ENCODE measurements at places on chromosomes 13 and 19.

GRCh38 chr13:107734891-107735625, 480.3 kb downstream of the LIG4 start:
- DNase-seq, result no peak

DNA sequence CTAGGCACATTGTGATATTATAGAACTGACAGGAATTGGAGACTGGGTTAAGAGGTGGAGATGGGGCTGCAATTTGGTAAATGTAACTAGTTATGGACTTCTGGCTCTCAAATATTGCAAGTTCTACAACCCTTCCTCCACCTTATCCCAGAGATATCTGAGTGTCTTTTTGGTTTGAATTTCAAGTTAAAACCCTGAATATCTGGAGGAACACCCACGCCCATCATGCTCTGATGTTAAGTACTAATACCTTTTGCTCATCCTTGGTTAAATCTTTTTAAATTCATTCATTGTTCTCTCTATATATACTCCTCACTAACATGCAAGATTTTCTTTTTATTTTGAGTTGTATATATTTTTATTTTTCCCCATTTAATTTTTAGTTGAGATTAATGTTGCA, 28.9 kb downstream of the ITGBL1 start:
- no peak for DNase-seq

DNA sequence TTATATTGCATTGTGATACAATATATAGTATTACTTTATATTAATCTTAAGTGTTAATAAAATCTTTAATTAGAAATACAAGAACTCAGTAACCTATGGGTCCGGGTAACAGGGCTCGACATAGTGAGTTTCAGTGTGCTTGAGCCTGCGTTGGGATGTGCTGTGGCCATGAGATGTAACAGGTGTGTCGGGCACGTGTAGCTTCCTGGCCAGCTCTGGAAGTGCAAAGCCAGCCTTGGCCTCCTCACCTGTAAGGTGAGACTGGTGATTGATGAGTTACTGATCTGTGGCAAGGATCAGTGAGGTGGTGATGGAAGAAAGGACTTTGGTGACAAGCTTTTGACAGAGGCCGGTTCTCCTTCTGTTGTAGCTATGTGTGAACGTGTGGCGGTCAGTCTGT, 19.2 kb downstream of the ATP4B start:
- DNase-seq, result no peak

DNA sequence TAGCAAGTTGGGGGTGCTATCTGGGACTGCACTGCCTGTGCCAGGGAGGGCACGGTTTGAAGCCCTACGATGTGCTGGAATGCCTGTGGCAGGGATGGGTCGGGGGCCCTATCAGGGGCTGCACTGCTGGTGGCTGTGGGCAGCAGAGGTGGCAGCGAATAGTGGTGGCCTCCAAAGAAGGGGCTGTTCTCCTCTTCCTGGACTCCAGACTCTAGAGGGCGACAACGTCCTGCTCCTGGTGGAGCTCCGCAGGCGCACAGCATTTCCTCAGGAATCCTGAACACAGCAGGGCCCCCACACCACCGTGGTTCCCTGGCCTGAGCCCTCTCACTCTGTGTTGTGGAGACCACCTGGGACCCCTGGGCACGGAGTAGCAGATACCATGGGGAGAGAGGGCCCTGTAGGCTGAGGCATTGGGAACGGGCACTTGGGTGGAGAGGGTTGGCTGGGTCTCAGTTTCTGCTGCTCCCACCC, 145.6 kb downstream of the TNFRSF19 start:
- DNase-seq, result no peak

- DNase-seq, result no peak
These were observed 34.1 kb downstream of the NOTCH3 start for GRCh38 chr19:15166700-15167099.

- DNase-seq, result no peak
These were observed 45.6 kb upstream of the UBE2L5 start for GRCh38 chr13:30376426-30377311.
